ENCODE measurements at places on chromosomes 16 and 17.

GRCh38 chr16:71421911-71422310 lies 19.9 kb downstream of the TLE7 start:
- no peak for DNase-seq

- no peak for DNase-seq
These were observed 385 bp downstream of the CFAP119 start for GRCh38 chr16:30761427-30761927.

- no peak for DNase-seq
These were observed 20.0 kb upstream of the SLC35G3 start for GRCh38 chr17:35214192-35214591.

GRCh38 chr16:57630931-57631845 lies 2.8 kb downstream of the ADGRG1 start:
- DNase-seq, result no peak

DNA sequence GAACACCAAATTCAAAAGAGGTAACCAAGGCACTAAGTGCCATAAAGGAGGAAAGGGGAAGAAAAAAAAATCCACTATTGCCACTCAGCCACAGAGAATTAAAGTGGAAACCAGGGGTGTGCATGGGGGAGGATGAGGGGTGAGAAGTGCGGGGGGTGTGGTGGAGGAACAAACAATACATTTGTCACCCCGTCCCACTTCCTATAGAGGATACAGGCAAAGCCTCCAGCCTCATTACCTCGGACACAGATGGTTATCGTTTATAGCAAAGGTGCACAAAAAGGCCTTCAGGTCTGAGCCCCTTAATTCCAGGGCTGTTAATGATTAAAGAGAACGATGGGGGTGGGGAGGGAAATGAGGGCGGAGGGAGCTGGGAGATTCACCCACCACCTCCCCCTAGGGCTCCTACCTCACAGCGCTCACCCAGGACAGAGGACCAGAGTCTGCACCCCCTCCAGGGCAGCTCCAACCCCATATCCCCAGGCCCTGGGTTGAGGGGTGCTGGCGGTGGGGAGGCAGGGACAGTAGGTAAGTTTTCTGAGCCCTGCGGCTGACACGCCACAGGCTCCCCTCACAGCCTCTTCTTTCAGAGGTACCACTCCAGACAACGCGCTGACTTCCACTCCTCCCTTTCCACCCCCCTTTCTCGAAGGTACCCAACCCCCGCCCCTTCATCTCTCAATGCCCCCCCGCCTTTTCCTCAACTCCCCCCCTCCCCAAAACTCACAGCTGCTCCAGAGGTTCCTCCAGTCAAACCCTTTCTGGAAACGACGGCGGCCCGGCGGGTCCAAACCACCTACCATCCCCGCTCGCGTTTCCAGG lies 470 bp downstream of the DCUN1D3 start:
- no peak for DNase-seq

GRCh38 chr17:41910701-41911391 lies 7.9 kb downstream of the ACLY start:
- no peak for DNase-seq

DNA sequence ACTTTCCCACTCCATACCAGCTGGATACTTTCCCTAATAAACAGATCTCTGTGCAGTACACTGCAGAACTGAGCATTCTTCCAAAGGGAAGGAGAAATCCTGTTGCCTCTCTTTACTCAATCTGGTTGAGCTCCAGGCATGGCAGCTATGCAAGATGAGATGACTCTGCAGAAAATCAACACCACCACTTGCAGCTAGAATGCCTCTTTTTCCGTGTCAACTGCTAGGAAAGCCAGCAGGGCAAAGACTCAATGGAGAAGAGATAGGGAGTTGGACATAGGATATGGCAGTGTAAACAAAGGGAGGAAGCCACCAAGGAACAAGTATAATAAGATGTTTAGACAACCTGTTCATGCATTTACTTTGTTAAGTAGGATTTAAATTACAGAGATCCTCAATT lies 40.4 kb upstream of the CORO6 start:
- DNase-seq, result no peak

GRCh38 chr17:47335101-47335936 lies 11.6 kb downstream of the EFCAB13 start:
- DNase-seq, result no peak

Measured in skin of body (tissue), 3 donors.